ENCODE measurements at places on chromosomes 12 and 14. TPM values are rescaled to one million over a fixed set of nuclear protein-coding genes. Genes with fewer than 3 reads are reported as not detected.

DNA sequence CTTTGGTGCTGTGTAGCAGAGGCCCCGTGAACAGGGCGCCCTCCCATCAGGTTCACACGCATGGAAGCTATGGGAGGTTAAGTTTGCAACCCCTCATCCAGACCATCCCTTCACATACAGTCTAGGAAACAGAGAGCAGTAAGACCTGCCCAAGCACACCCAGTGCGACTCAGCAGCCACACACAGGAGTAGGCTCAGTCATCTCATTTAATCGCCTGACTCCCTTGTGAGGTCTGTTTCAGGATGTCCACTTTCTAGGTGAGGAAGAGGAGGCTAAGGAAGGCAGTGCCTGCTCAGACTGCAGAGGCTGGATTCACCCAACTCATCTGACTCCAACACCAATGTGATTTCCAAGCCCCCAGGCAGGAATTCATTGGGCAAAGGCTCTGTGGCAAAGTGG is 11.9 kb downstream of the BDKRB1 start:
- H3K4me3 ChIP-seq, result no peak overlapping the region
- no peaks in the 10 kb centered on the region for H3K4me1 ChIP-seq

- no peak for DNase-seq
- H3K27ac ChIP-seq, result no peak overlapping the region
- H3K4me1 ChIP-seq, result peaks cover 4% of the 10 kb centered on the region
- H3K4me3 ChIP-seq, result no peak overlapping the region
- H3K36me3 ChIP-seq, result no peaks in the 10 kb centered on the region
- no peaks in the 10 kb centered on the region for H3K27me3 ChIP-seq
Observed at GRCh38 chr14:100153560-100153959, 5.9 kb downstream of the DEGS2 start.

Gene HOXC9
- 0.35 TPM for total RNA-seq

Gene CARMIL3
- total RNA-seq, result 0.35 TPM

Gene ARHGEF40
- total RNA-seq, result 98.3 TPM
